Cerebellum (tissue), 4 donors: ENCODE measurements at places on chromosomes 4 and X.
A peak's percentile ranks its signal among the peaks of the same experiment; 100 is the strongest.

DNA sequence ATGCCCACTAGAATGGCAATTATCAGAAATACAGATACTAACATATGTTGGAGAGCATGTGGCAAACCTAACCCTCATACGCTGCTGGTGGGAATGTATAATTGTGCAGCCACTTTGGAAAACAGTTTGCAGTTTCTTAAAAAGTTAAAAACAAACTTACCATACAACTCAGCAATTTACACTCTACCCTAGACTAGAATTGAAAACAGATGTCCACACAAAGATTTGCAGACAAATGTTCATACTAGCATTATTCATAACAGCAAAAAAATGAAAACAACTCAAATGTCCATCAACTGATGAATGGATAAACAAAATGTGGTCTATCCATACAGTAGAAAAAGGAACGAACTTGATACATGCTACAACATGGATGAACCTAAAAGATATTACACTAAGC, 64.4 kb downstream of the SLC9A7 start:
- DNase-seq: no peak

DNA sequence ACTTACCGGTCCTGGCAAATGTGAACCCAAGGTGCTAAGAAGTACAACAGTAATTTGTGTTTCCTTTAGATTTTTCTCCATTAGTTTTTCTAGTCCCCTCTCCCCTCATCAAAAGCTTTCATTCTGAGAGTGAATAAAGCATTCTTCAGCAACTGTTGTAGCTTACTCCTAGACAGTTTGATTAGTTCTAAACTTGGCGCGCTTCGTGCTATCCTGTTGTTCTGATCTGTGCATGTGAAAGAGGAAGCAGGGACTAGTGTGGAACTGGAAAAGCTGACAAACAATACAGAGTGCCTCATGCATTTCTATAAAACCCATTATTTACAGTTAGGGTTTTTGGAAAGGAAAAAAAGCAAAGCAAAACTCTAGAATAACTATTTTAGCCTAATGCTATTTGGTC, 556.9 kb upstream of the SLIT2 start:
- no peak for DNase-seq

- DNase-seq: no peak
Observed at GRCh38 chr4:17188547-17189400, 290.3 kb upstream of the LDB2 start.

GRCh38 chr4:183797445-183798300, 107.4 kb upstream of the STOX2 start:
- no peak for DNase-seq

- DNase-seq: no peak
Observed at GRCh38 chr4:56731857-56732256, 50.8 kb upstream of the HOPX start.

DNA sequence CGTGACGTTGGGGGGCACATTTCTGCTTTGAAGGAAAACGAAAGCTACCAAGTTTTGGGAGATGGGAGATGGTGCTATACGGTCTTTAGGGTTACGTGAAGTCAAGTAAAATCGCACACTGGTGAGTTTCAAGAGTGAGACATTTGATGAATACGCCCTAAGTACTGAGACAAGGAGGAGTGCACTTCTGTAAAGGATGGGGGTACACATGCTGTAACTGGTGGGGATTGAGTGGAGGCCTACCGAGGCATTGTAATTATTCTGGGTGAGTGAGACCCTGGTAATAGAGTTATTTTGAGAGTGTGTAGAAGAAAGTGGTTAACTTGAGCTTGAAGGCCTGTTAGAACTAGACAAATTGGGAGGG, 536 bp downstream of the SH3BGRL start:
- no peak for DNase-seq

GRCh38 chr4:54954656-54955388, 170.6 kb downstream of the KDR start:
- DNase-seq: no peak

DNA sequence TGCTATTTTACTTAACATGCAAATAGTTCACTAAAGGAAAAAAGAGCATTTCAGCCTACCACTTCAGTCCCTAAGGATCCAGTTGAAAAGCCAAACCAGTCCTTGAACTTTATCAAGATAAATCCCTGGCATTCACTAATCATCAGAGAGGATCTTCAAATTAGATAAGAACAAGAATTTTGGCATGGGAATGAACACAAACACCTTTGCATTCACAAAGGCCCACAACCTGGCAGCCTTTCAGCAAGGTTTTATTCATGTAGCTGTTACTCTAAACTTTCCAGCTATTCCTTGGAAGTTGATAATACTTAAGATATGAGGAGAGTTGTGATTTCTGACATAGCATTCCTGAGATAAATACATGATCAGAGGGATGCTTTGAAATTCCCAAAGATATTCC, 193.4 kb downstream of the LRBA start:
- DNase-seq: no peak

DNA sequence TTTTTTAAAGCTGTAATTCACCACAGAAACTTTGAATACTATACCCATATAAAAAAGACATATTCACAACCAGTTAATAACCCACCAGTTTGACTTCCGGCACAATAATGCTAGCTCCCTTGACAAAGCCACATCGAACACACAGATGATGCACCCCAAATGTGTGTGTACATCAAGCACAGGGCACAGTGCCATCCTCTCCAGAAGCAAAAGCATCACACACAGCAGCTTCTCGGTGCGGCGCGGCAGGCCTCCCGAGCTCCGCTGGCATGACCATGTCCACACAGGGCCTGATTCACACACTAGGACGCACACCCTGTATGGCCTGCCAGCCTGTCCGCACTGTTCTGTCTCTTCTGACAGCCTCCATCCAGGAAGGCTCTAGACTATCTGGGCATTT, 88.0 kb downstream of the LEF1 start:
- no peak for DNase-seq

- DNase-seq: peak; percentile 55
Observed at GRCh38 chr4:76087007-76087769, 12.7 kb downstream of the ART3 start.

DNA sequence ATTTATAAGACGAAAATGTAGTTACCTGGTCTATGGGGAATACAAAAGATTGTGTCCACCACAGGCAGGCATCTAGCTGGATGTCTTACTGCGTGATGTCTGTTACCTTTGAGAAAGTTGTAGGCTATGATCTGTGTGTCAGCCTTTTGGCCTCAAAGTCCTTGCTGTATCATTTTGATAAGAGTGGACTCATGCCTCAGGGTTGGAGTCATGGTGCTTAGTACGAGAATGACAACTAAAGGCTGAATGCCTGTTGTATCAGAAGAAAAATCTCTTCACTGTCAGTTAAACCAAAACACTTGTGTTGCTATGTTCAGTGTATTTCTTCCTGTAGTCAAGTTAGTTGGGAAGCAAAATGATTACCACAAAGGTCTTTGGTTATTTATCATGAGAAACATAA, 226.2 kb downstream of the ARHGAP10 start:
- DNase-seq: no peak

GRCh38 chrX:1582686-1583437, 8.5 kb upstream of the AKAP17A start:
- DNase-seq: no peak

GRCh38 chrX:130851569-130851968, 51.4 kb downstream of the ENOX2 start:
- DNase-seq: no peak

- no peak for DNase-seq
Observed at GRCh38 chr4:158760866-158761265, 8.0 kb upstream of the FNIP2 start.

- no peak for DNase-seq
Observed at GRCh38 chrX:39874202-39874816, 223.4 kb downstream of the BCOR start.

- no peak for DNase-seq
Observed at GRCh38 chr4:6229671-6230501, 29.5 kb upstream of the JAKMIP1 start.

- no peak for DNase-seq
Observed at GRCh38 chr4:174358829-174359228, 75.1 kb downstream of the CEP44 start.

- DNase-seq: no peak
Observed at GRCh38 chr4:85498068-85498733, 23.3 kb downstream of the ARHGAP24 start.

GRCh38 chrX:68375803-68376202, 57.5 kb downstream of the OPHN1 start:
- no peak for DNase-seq

GRCh38 chr4:24971192-24971591, 58.4 kb upstream of the CCDC149 start:
- no peak for DNase-seq

- DNase-seq: no peak
Observed at GRCh38 chr4:21102667-21103066, 402.4 kb downstream of the PACRGL start.

DNA sequence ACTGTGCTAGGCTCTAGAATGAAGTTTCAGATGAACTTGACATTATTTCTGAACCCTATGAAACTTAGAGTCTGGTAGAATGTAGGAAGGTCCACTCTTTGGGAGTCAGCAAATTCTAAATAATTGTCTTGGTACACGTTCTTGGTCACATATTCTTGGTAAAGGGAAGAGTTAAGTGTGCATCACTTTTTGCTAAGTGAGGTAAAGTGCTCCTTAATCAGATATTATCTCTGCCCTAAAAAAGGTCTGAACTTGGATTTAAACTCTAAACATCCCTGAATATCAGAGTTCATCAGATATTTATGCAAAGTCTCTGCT, 7.2 kb downstream of the OCIAD2 start:
- no peak for DNase-seq

DNA sequence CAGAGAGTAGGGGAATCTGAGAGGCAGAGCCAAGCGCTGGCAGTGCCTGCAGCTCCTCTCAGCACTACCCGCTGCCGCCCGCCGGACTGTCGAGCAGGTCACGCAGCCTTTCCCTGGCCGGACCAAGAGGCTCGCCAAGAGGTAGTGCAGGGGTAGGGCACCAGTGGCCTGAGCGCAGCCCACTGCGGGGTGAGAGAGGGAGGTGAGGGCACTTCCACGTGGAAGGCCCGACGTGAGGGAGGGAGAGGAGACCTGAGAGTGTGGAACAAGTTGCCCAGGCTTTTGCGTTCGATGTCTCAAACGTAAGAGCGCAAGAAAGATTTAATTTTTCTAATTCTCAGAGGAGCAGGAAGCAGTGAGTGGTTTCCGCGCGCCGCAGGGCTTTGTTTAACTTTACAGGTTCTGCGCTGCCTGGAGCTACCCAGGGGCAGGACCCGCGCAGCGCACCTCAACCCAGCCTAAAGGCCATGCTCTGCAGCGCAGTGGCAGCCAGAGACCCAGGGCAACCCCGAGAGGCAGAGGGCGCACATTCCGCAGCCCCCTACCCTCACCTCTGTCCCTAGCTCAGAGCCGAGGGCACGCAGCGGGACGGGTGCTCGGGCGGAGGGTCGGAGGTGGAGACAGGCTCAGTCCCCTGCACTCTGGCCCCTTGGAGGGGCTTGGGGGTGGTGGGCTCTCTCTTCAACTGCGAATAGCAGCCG, 14.9 kb downstream of the ARHGAP36 start:
- no peak for DNase-seq

DNA sequence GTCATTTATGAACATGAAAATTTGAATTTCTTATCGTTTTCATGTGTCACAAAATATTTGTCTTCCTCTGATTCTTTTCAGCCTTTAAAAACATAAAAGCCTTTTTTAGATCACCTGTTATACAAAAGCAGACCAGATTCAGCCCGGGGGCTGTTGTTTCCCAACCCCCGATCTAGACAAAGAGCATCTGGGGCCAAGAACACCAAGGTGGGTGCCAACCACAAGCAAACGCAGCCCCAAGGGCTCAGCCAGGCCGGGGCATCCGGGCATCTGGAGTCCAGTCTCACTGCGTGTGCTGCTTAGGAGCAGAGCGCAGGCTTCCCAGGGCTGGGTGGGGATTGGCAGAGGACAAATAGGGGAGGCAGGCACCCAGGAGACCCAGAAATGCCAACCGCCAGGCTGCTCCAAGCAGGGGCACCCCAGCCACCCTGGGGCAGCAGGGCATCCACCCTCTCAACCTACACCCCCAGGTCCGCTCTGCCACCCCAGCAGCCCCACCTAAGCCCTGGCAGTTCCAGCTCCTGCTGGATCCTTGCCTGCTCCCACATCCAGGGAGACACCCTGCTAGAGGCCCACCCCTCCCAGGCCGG, 78.0 kb downstream of the HMX1 start:
- DNase-seq: no peak

GRCh38 chr4:180840142-180840541, 1403.1 kb upstream of the TENM3 start:
- DNase-seq: no peak

- DNase-seq: no peak
Observed at GRCh38 chrX:123807835-123808416, 51.9 kb upstream of the XIAP start.

DNA sequence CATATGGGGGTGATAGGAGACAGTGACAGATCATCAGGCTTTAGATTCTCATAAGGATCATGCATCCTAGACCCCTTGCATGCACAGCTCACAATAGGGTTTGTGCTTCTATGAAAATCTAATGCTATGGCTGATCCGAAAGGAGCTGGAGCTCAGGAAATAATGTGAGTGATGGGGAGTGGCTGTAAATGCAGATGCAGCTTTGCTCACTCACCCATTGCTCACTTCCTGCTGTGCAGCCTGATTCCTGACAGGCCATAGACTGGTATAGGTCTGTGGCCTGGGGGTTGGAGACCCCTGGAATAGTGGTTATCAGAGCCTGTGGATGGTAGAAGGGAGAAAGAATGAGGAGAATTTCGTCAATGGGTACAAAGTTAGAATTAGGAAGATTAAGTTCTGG, 2751.1 kb downstream of the ARAP2 start:
- no peak for DNase-seq

DNA sequence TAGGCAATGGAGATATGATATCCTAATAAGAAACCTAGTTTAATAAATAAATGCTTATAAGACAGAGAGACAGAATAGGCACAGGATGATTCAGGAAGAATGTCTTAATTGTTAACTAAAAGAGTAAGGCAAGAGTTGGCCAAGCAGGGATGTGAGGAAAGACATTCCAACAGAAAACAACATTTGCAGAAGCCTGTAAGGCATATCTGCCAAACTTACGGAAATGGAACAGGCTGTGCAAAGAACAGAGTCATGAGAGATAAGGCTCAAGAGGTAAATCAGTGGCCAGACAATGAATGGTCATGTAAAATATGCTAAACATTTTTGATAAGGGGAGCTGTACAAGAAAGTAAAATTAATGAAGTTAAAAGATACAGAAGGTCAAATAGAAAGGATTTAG, 134.9 kb downstream of the KCTD8 start:
- no peak for DNase-seq

- DNase-seq: no peak
Observed at GRCh38 chr4:54568184-54568583, 89.6 kb upstream of the KIT start.

DNA sequence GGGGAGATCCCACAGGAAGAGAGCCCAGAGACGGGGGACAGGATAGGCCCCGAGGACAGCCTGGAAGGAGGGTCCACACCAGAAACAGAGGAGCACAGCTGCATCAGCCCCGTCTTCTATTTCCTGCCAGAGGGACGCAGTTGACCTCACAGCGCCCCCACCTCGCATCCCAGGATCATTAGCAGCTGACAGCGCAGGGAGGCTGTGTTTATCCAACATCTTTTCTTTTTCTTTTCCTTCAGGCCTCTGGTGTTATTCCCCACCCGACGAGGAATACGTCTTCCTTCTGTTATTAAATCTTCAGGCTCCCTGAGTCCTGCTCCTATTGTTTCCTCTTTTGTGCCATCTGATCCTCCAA, 75.4 kb downstream of the DCHS2 start:
- DNase-seq: no peak

- DNase-seq: no peak
Observed at GRCh38 chr4:55444827-55445226, 49.1 kb downstream of the TMEM165 start.

- DNase-seq: no peak
Observed at GRCh38 chrX:2898846-2899512, 30.2 kb downstream of the ARSD start.
